H4 (cell line): ENCODE measurements at places on chromosomes 5 and 9.

- no peak for DNase-seq
Measured at GRCh38 chr5:80092486-80093107, 57.4 kb downstream of the THBS4 start.

GRCh38 chr9:137570566-137570965, 8.2 kb downstream of the DPH7 start:
- no peak for DNase-seq

DNA sequence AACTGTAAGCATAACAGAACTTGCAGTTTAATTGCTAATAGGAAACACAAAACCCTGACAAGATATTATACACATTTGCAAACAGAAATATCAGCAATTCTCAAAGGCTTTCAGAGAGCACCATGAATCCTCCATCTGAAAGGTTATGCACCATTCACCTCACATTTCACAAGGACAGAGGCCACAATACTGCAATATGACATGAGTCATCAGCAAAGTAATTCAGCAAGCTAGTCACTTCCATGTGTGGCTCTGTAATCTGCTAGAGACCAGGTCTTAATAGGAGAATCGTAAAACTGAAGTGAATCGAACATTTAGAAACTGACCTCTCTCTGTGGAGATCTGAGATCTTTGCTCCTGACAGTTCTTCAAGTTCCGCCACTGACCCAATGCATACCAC, 28.3 kb downstream of the IARS1 start:
- DNase-seq: no peak

DNA sequence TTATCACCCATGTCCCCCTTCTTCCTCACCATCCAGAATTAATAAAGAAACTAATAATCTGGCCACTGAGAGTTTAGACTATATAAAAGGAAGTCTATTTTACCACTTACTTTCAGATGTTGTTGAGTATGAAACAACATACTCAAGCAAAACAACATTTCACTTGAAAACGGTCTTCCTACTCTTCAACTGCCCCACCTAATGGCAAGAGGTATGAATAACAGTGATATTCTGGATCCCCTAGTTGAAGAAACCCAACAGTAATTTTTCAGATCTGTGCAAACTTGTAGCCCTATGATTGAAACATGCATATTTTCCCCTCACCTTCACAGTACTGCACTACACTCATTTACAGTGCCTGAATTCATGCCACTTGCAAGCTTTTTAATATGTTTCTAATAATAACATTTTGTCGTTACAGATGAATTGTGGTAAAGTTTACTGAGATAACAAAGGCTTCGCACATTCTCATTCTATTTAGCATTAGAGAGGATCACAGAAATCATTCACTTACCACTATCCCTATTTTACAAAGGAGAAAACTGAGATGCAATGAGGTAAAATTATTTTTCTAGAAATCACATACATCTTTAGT, 267.9 kb upstream of the PDE4D start:
- peak; percentile 49 for DNase-seq

GRCh38 chr9:85215961-85216360, 525.8 kb downstream of the AGTPBP1 start:
- no peak for DNase-seq

- no peak for DNase-seq
Measured at GRCh38 chr5:148788636-148789035, 37.8 kb upstream of the ADRB2 start.
